ENCODE measurements at places on chromosomes 3 and 15.

DNA sequence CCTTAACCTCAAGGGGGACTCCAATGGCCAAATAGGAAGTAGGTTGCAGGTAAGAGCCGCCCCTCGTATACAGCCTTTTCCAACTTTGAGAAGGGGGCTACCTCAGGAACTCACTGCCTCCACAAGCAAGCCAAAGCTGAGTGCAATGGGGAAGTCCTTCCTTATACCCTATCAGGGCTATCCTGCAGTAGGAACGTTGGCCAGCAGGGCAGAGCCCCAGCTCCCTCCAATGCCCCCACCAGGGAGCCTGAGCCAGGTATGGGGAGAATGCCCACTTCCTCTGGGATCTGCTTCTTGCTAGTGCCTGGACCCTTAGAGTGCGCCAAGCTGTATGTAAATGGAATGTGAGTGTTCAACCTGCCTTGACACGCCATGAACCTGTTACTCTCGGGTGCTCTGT, 16.3 kb downstream of the CACNA2D2 start:
- DNase-seq: no peak

DNA sequence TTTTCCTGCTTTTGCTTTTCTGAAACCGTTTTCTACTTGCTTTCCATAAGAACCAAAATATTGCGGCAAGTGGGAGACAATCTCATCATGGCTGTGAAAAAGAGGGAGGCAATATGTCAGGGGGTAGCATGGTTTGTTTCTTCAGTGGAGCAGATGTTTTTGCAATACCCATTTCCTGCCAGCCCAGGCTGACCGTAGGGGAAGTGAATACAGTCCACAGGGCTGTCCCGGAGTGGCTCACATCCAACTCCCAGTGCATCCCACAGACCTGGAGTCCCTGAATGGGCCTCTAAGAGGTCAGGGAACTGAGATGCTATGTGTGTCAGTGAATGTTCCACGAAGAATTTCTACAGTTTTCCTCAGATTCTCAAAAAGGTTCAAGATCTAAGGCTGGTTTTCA, 69.6 kb downstream of the EPHB1 start:
- DNase-seq: no peak

DNA sequence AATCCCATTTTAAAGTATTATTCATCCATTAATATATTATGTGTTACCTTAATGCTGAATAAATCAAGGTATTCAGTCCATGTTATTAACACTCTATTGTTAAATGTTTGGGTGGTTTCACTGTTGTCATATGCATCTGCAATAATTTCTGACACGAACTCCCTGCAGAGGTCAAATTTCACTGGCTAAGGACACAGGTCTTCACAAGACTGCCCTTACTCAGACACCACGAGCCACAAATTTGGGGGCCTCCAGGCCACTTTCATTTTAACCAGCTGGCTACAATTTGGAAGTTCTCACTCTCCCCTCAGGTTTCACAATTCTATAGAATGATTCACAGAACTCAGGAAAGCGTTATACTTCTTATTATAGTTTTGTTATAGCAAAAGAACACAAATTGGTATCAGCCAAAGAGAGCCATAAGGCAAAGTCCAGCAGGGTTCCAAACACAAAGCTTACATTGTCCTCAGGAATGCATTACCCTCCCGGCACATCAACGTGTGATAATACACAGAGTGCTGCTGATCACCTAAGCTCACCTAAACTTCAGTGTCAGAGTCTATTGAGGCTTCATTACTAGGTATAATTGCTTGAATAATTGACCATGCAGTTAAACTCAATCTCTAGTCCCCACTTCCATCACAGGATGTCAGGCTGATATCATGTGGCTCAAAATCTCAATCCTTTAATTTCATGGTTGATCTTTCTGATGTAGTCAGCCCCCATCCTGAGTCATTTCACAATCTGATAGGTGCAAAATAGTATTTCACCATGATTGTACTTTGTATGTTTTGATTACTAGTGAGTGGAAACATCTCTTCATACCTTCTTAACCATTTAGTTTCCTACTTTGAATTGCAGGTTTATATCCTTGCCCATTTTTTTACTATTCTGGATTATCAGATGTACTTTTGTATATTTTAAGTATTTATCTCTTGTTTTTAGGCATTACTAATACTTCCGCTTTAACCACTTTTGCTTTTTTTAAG, 441.4 kb upstream of the AGTR1 start:
- DNase-seq: no peak

- no peak for DNase-seq
Measured at GRCh38 chr15:90932660-90932991, 277 bp upstream of the HDDC3 start.

DNA sequence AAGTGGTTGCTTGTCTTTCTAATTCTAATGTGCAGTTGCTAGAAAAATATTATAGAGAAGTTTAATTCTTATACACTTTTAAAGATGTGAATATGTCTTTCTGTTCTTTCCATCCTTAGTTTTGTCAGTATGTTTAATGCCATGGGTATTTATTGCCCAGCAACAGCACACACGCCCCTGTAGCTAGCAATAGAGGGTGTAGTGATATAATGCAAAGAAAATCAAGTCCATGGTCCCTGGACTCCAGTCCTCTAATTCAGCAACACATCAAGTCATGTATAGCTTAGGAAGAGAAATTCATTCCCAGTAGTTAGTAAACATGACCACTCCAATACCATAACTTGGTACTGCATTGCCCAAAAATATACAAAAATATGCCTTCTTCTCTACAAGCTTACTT, 292.4 kb upstream of the NR2F2 start:
- no peak for DNase-seq

GRCh38 chr3:194333212-194333980, 17.7 kb downstream of the CPN2 start:
- DNase-seq: peak; percentile 92

- DNase-seq: peak; percentile 77
Measured at GRCh38 chr3:58167431-58168351, 43.1 kb downstream of the DNASE1L3 start.

DNA sequence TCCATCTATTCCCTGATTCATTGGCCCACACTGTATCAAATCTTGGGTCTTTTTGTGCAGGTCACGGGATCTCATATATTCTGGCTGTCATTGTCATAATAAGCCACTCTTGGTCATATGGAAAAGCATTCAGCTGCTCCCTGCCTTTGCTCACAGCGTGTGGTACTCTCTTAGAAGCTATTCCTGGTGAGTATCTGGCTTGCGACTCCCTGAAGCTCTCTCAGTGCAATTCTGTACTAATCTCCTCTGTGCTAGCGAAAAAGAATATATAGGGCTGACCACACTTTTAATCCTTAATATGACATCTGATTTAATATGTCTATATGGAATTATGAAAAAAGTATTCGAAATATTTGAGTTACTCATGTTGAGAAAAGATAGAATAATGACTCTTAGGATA, 440.8 kb upstream of the GBE1 start:
- DNase-seq: no peak

- DNase-seq: no peak
Measured at GRCh38 chr3:98961161-98962155, 60.0 kb upstream of the DCBLD2 start.

- no peak for DNase-seq
Measured at GRCh38 chr3:186268616-186269448, 93.2 kb downstream of the DGKG start.

GRCh38 chr3:134333522-134334181, 40.6 kb downstream of the AMOTL2 start:
- no peak for DNase-seq

GRCh38 chr3:107833722-107834416, 257.0 kb downstream of the CD47 start:
- DNase-seq: no peak

GRCh38 chr15:35756623-35757022, 210.7 kb upstream of the DPH6 start:
- DNase-seq: no peak

DNA sequence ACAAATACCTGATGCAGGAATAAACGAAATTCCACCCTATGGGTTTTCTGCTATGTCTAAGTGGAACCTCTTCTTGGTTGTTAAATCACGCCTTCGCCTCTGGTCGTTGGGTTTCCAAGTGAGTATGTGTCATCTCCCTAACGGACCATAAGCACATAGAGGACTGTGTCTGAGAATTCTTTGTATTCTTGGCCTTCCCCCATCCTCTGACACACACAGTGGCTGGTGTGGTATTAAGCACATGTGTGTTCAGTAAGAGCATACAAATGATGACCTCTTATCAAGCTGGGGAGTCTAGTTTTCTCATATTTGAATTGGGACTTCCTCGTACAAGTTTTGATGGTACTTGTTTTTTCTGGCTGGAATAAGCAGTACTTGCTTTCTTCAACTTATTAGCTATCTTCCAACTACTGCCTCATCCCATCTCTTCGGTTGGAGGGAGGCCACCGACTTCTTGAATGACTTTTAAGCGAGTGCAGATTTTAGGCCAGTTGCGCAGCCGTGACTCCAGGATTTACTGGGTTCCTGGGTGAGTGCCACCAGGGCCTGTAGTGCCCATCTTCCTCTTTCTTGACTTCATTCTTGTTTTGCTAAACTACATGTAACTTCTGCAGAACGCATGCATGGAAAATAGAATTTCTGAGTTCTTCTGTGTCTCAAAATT, 240.2 kb downstream of the ADAMTS17 start:
- DNase-seq: no peak

DNA sequence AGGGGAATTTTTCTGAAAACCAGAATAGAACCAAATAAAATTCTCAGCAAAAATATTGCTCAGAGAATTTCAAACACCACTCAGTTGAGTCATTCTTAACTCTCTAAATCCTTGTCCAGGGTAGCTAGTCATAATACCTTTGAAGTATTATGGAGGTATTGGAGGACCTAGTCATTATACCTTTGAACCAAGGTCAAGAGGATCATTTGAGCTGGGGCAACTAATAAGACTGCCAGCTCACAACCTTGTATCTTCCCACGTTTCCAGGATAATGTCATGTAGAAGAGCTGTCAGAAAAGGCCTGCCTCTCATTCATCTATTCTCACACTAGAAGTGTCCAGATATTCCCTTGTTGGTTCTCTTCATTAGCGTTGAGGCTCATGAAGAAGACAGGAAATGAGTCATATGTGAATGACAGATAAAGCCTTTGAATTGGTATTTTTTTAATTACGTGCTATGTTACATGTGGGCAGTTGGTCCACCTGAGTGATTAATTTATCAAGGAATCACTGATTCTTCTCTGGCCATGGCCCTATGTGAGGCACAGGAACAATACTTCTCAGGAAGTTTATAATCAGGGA, 48.3 kb downstream of the TOPAZ1 start:
- no peak for DNase-seq

DNA sequence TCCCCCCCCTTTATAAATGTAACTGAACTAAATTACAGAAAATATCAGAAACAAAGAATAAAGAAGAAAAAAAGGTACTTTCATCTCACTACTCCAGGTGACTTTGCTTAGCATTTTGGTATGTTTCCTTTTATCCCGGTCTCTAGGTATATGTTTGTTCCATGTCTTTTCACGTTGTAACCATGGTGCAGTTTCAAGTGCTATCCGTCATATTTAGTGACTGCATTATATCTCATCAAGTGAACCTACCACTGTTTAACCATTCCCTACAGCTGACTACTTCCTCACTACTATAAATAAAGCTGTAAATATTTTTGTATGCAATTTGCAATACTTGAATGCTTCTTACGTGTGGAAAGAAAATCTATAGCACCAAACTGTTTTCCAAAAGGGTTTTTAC, 2.2 kb downstream of the BTBD1 start:
- DNase-seq: no peak

DNA sequence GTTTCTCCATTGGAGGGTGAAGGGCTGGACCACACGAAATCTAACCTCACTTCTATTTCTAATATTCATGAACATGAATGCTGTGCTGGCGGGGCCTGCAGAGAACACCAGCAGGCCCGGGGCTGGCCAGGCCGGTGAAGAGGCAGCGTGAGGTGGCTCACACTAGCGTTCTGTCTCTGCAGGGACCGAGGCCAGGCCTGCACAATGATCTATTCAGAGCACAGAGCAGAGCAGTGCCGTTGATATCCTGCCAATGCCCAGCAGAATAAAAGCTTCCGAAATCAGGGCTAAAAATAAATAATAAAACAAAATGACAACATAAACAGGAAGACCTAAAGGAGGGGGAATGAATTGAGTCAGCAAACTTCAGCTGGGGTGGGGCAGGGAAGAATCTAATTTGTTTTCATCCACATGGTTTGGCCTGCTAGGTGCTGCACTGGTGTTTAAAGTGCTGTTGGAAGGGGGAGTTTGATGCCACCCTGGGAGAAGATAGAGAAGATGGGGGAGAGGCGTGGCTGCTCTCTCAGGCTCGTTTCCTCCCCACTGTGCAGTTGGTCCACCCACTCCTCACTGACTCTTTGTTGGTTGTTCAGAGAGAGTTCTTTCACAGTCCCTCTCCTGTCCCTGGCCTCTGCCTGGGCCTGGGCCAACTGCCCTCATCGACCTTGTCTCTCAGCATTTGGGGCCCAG, 837.1 kb downstream of the AGBL1 start:
- no peak for DNase-seq

DNA sequence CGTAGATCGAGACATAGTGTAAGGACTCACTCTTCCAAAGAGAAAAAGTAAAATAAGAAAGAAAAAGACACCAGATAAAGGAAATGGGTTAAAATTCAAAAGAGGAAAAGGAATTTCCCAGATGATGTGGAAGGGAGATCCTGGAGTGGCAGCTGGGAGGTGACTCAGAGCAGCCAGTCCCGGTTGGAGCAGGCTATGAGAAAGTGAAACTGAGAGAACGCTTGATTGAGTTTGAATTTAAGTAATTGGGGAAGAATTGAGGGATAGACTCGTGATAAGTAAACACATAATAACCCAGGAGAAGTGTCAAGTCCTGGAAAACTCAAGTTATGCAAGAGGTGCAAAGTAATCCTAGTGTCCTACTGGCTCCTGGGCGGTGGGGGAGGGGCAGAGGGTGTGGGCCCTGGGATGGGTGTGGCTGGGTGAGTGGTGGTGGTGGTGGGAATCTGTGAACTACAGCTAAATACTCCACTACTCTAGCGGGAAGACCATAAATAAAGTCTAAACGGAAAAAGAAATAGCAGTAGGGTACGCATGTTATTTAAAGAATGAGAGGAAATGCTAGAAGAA, 1.2 kb downstream of the PRR20G start:
- DNase-seq: no peak

GRCh38 chr15:81023483-81024264, 23.0 kb downstream of the TLNRD1 start:
- peak; percentile 46 for DNase-seq

- DNase-seq: no peak
Measured at GRCh38 chr3:144263706-144264105, 292.1 kb downstream of the DIPK2A start.

GRCh38 chr3:58173669-58174398, 36.9 kb downstream of the DNASE1L3 start:
- DNase-seq: peak; percentile 55

GRCh38 chr3:55907616-55908015, 420.5 kb upstream of the WNT5A start:
- DNase-seq: no peak

- no peak for DNase-seq
Measured at GRCh38 chr15:39429898-39430357, 151.0 kb upstream of the THBS1 start.

DNA sequence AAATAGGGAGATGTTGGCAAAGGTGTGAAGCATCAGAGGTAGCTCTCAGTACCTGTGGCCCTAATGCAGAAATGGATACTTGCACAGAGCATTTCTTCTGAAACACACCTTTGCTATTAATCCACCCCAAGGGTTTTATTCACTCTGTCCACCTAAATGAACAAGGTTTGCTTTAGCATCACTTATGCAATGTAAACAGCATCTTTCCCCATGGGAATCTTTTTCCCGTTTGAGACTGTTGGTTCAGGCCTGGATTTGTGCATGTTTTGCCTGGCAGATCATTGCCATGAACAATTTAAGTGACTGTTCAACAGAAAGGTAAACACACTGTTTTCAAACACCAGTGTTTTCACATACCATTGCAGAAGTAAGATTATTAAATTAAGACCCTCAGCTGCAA, 508.3 kb downstream of the SOX2 start:
- no peak for DNase-seq
